SJSA1 (cell line): ENCODE measurements at places on chromosomes 12 and 14.

DNA sequence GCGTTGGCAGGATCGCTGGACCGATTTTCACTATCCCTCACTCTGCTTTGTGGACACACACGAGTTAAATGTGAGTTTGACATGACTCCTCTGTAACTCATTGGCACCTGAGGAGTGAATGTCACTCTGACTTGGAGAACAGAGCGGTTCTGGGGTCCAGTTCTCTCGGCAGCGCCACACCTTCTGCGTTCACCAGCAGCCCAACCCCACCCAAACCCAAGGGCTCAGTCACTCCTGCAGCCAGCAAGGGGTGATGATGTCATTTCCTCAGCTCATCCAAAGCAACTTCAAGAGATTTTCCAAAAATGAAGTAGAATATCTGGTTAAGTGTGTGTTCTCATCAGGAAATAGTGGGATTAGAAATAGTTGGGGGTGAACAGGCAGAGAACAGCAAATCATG is 36.3 kb downstream of the ADGRD1 start:
- no peak for DNase-seq

- no peak for DNase-seq
Measured at GRCh38 chr14:60265163-60265562, 16.1 kb downstream of the PPM1A start.

GRCh38 chr14:66746316-66747006 is 238.5 kb downstream of the GPHN start:
- no peak for DNase-seq

DNA sequence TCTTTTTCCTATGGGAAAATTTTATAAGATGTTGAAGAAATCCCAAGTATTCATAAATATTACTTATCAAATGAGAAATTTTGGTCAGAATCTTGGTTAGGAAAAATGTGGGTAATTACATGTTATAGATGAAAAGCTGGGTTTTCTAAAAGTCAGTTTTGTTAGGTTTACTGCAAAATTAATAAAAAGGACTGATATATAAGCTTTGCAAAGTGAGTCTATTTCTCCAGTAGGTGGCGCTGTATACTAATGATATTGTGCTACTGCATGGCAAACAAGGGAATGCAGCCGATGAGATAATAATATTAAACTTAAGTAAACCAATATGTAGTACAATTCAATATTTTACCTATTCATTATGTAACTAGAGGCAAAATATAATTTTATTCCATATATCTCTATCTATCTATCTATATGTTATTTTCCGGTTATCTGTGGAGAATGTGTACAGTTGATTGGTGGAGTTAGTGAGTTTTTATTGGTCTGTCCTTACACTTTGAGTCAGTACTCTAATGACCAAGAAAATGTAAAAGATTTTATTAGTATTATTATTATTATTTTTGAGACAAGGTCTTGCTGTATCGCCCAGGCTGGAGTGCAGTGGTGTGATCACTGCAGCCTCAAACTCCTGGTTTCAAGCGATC is 32.9 kb downstream of the MIPOL1 start:
- no peak for DNase-seq

DNA sequence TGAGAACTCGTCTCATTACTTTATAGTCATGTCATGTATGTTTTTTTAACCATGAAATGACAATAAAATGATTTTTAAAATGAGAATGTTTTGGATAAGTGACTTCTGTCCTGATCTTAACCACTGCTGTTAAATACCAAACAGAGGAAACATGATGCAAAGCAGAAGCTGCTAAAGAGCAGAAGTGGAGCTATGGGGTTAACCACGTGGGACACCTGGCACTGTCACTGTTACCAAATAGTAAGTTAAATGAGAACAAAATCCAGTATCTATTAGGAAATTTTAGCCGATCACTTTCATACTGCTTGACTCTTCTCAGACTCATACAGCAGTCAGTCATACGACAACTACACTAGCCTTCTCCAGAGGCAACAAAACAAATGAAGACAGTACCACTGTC is 82.4 kb downstream of the SCAF11 start:
- no peak for DNase-seq

GRCh38 chr12:95266254-95266653 is 48.6 kb downstream of the VEZT start:
- no peak for DNase-seq

- DNase-seq = no peak
Measured at GRCh38 chr14:55807053-55807880, 227.3 kb downstream of the KTN1 start.

DNA sequence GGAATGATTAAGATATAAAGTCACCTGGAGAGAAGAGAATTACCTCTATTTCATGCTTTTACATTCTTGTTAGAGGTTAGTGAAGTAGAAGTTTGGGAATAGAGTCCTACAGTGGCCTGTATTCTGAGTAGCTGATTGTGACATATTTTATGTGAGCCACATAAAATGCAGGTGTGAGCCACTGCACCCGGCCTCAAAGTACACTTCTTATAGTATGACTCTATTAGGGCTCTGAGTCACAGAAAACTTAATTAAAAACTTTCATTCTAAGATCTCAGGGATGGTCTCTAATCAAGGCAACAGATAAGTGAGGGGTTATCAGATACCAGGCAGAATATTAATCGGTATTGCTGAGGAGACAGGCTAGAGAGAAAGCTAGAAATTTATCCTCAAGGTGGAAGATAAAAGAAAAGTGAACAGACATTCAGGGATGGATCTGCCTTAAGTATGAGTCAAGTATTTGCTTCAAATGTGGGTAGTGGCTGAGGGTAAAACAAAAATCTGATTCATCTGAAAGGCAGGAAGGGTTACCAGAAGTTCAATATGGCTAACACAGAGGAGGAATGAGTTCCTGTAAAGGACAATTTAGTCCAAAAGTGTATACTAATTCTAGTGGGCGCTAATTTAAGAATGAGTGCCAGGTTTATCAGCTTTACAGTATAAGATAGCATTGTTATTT is 5.5 kb upstream of the G2E3 start:
- DNase-seq = no peak

- no peak for DNase-seq
Measured at GRCh38 chr14:28651148-28651547, 115.4 kb upstream of the FOXG1 start.

GRCh38 chr14:91302391-91302790 is 57.9 kb upstream of the GPR68 start:
- no peak for DNase-seq

DNA sequence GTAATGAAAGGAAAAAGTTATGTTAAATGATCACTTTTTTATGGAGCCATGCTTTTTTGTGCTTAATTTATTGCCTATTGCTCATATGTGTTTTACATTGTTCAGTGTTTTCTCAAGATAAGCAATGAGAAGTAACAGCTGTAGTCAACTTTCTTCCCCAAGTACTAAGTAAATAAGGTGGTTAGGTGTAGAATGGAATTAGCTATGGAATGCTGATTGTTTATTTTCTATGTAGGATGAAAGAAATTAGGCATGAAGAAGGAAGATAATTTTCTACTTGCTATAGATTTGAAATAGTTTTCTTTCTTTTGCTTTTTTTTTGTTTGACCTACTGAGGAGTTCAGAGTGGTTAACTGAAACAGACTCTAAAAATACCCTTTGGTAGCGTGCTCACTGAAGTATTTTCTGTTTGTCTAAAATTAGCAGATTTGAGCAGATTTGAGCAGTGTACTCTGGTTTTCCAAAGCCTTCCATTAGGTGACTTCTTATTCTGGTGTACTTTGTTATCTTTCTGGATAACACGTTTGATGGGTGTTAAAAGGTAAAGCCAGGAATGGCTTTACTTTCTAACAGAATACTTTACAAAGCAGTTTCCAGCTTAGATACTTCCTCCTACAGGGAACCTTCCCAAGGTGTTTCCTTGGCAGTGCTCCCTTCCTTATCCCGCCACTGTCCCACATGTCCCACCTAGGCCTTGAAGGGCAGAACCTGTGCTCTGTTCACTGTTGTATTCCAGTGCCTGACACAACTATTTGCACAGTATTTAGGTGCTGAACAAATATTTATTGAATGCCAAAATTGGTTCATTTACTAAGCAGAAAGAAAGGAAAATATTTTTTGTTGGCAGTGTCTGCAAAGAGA is 56.0 kb downstream of the RASSF3 start:
- peak; percentile 32 for DNase-seq

GRCh38 chr14:82528016-82528415 is 994.4 kb upstream of the SEL1L start:
- DNase-seq = no peak

DNA sequence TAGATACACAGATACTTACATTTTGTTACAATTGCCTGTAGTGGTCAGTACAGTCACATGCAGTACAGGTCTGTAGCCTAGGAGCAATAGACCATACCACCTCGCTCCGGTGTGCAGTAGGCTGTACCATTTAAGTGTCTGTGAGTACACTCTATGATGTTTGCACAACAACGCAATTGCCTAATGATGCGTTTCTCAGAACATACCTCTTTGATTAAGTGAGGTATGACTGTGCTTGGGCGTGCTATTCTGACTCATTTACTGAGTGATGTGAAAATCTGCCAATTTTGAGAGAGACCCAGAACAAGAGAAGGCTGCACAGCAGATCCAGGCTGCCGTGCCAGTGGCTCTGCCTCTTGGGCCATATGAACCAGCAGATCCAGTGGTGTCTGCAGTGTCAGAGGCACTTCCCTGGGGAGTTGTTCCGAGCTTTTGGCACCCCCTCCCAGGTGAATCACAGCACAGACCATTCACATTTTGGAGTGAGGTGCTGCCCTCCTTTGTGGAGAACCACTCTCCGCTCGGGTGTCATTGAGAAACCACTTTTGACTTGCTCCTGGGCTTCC is 20.4 kb downstream of the DLK1 start:
- peak; percentile 4 for DNase-seq

DNA sequence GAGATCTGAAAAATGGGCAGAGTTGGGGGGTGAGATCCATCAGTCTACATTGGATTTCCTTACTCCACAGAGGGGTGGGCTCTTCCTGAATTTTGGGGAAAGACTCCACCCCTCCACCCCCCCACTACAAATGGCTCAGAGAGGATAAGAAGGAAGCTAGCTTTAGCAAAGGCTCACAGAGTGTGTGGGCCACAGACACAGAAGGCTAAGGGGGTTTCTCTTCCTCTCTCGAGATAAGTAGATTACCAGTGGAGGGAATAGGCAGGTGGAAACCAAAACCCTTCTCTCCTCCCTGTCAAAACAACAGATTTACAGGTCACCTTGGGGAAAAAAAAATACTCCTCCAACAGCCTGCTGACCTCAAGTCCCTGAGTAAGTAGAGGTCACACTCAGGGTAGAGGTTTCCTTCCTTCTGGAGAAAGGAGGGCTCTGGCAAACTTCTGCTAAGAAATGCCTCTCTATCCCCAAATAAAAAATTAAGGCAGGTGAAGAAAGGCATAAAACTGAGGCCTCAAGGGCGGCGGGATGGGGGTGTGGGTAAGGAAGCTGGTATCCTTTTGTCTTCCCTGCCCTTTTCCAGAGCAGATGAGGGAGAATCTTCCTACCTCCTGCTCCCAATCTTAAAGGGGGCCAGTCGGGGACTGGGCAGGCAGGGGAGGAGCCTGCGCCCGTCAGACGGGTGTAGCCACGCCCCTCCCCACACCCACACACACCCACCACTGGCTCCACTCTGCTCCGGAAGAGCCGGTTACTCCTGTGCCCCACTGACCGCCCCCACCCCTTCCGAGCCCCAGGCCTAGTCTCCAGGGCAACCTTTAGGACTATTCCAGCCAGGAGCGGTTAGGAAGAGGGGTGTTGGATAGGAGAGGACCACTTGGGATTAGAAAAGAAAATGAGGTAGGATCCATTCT is 1.9 kb upstream of the BAZ2A start:
- DNase-seq = peak; percentile 40

GRCh38 chr12:14256121-14256520 is 109.4 kb upstream of the ATF7IP start:
- DNase-seq = no peak

DNA sequence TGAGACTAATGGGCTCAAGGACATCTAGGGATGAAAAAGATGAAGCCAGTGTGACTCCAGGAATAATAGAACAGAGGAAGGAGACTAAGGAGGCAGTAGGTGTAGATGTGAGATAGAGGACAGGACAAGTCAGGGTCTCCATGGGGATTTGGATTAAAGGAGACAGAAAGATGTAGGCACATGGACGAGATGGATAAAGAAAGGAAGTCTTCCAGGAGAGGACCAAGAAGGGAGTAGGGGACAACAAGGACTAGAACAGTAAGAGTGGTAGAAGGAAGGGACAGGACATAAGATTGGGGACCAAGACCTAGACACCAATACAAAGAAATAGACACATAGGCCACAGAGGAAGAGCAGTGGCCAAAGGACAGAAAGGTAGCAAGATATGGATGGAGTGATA is 7.1 kb upstream of the PCK2 start:
- DNase-seq = no peak

DNA sequence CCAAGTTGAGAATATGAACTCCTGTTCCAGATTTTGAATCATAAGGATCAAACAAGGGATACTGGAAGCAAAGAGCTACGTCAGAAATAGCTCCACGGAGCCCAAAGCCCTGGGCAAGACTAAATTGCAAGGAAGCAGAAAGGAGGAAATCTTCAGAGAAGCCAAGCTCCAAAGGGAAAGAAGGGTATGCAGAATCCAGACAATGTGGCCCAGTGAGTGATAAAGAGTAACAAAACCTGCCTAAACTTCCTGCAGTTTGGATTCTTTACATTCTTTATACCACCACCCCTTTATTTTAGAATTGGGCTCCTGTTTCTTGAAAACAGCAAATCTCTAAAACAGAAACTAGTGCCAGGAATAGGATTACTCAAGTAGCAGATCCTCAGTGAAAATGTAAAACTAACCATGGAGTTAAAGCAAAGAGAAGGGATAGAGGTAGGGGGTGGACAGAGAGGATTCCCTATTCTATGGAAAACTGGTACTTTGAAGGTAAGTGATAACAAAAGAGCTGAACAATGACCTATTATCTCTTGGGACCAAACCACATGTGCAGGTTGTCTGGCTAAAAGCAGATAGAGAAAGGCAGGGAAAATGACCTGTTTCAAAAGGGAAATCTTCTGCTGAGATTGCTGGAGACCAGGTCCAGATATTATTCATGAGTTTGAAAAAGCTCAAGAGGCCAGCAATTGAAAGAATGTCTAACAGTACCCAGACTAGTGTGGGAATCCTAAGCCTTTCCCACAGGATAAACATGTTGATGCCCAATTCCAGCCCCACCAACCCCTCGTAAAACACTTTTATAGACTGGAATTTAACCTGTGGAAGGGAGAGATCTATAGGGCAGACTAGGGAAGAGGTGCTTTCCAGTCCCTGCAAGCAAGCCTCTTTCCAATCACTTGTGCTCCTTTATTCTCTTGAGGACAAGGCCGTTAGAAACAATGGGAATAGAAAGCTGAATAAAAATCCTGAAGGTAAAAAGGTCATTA is 24.5 kb downstream of the MBIP start:
- DNase-seq = no peak

GRCh38 chr12:57727758-57728395 is 10.7 kb downstream of the AGAP2 start:
- DNase-seq = no peak

DNA sequence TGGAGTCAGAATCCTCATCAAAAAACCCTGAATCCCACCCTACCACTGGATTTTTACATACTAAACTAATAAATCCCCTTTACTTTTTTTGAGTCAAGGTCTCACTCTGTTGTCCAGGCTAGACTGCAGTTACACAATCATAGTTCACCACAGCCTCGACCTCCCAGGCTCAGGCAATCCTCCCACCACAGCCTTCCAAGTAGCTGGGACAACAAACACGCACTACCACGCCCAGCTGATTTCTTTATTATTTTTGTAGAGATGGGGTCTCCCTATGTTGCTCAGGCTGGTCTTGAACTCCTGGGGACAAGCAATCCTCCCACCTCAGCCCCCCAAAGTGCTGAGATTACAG is 24.3 kb downstream of the SPTSSA start:
- no peak for DNase-seq

GRCh38 chr12:94261786-94262185 is 113.4 kb downstream of the PLXNC1 start:
- DNase-seq = no peak
